SJCRH30 (cell line): ENCODE measurements at places on chromosomes 5 and 9.

GRCh38 chr5:68843624-68844364 lies 250.0 kb upstream of the SLC30A5 start:
- DNase-seq = no peak

DNA sequence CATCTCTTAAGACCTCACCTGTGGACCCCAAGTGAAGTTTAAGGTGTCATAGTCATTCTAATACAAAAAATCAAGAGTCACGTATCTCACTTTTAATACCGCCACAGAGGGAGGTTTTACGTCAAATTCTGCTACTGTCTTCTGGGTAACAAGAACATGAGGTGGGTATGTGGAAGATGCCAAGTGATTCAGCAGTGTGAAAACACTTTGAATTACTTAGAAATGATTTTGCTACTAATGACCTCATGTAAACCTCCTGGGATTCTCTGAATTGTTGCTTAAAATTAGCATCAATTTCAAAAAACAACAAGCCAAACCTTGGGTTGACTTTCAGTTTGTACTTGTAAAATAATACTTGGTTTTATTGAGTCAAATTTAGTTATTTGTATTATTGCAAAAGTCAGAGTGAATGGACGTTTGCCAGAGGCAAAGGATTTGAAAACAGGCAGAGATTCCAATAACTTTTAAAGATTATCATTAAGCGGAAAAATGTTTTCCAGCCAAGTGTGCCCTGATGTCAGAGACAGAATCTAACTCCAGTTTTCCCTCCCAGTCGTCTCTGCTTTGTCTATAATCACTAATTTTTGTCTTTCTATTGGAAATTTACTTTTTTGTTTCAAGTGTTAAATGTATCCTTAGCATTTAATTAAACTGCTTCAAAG lies 8.8 kb downstream of the DMRT2 start:
- no peak for DNase-seq

DNA sequence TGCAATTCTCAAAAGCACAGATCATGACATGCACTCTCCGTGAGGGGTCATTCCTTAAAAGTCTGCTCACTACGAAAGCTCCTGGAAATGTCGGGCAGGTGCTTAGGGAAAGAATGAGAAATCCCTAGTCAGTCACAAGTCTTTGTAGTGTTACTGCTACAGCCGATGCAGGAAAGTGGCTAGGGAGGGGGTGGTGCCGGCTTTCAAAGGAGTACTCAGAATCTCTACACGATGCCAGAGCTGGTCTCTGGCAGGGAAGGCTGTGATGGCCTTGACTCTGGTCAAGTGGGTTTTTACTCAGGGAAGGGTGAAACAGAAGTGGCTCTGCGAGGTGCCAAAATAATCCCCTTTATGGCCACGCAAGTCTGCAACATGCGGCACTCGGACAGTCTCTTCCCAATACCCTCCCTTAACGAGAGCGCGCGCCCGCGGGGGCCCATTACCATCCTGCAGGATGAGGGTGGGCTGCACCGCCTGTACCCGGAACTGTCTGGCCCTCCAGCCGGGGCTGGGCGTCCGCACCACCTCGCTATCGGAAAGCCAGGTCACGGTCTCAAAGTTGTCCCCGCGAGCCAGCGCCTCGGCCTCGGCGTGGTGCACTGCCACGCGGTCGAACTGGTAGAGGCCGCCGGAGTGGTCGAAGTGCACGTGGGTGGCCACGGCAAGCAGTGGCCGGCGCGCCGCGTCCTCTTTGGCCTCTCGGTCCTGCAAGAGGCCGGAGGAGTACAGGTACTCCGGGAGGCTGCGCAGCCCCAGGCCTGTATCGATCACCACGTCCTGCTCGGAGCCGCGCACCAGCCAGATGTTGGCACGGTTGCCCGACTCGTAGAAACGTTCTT lies 956 bp downstream of the MBLAC2 start:
- peak; percentile 40 for DNase-seq

DNA sequence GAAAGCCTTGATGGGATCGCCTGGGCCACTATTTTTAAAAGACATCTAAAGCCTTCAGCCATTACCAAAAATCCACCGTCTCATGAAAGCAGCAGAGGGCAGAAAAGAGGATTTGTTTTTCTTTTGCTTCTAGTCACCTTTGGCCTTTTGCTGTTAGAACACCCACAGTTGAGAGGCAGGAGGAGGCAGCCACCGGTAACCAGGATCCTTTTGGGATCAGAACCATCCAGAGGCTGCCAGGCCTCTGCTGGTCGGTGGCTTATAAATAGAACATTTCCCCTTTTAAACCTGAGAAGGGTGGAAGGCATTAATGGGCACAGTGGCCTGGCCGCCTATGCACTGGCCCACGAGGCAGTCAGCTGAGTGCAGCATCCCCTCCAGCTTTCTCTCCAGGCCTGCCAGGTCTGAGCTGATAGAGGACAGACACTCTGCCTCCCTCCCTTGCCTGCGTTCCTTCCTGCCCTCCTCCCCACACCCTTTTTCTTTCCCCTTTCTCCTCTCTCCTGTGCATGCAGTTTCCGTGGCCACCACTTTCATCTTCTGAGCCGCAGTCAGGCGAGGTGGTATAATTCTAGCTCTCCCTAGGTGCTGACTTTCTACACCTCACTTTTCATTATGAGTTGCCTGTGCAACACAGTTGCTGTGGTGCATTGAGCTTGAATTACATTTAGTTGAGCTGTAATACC lies 253.4 kb downstream of the ARHGAP26 start:
- DNase-seq = peak; percentile 47

GRCh38 chr9:20408513-20408912 lies 213.8 kb downstream of the MLLT3 start:
- DNase-seq = peak; percentile 31

DNA sequence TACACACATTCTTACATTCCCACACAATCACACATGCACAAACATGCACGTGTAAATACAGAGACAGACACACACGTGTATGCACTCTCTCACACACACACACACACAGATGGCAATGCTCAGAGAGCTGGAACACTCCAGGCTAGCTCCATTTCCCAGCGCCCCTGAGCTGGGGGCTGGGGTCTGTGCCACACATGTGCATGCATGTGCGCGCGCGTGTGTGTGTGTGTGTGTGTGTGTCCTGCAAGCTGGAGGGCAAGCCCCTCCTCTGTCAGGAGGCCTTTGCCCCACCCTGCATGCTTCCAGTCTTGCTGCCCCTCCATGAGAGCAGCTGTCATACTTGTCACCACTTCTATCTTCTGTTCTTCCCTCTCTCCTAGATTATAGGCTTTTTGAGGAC lies 16.6 kb upstream of the S1PR3 start:
- DNase-seq = no peak

GRCh38 chr5:14011089-14012020 lies 66.9 kb upstream of the DNAH5 start:
- DNase-seq = peak; percentile 93

DNA sequence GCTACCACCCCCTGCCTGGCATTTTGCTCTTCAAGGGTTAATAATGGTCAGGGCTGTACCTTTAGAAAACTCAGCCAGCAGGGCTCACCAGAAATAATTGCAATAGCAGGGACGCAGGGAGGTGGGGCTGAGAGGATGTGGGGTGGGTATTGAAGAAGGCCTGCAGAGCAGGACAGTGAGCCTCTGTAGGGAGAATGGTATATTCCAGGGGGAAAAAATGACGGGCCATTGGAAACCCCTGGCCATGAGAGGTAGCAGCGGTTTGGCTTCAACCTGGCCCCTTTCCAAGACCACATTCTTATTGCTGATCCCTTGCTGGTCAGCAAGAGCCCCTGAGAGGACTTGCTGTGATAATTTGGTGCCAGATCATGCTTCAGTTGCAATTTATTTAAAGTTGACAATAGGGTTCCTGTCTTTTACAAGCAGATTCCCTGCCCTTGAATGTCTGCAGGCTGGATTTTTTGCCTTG lies 36.7 kb upstream of the CTNNA1 start:
- DNase-seq = peak; percentile 82

- DNase-seq = no peak
Measured at GRCh38 chr5:67021521-67021920, 175.1 kb downstream of the CD180 start.

- DNase-seq = no peak
Measured at GRCh38 chr9:131886826-131887225, 146.9 kb upstream of the RAPGEF1 start.

- peak; percentile 2 for DNase-seq
Measured at GRCh38 chr9:21506626-21507482, 24.7 kb upstream of the IFNE start.

DNA sequence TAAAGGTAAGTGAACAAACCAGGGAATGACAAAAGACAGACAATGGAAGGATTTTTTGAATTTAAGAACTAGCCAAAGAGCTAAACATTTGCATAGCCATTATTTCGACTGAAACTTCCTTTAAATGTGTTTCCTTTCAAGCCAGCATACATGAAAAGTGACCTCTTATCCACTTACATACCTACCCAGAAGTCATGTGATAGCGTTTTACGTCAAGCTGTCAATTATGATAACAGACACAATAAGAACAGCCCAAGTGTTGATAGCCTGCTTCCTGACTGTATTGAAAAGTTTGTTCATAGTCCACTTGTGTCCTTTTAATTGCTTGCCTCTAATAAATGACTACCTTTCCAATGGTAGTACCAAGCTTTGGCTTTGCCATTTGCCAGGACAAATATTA lies 206.0 kb downstream of the NFIB start:
- no peak for DNase-seq

DNA sequence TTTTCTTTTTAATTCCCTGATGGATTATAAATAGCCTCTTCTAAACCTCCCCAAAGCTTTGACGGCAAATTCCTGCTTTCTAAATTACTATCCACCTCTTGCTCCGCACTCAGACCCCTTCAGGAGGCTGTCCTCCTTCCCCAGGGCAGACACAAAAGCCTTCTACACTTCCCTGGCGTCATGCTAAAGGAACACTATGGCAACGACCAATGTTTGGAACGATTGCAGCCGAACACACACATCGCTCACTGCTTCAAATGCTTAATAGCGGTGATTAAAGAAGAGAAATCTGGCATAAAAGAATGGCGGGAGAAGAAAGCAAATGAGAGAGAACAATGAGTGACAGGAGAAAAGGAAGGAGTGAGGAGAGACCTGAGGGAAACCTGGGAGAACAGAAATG lies 297.3 kb downstream of the MLLT3 start:
- DNase-seq = no peak

DNA sequence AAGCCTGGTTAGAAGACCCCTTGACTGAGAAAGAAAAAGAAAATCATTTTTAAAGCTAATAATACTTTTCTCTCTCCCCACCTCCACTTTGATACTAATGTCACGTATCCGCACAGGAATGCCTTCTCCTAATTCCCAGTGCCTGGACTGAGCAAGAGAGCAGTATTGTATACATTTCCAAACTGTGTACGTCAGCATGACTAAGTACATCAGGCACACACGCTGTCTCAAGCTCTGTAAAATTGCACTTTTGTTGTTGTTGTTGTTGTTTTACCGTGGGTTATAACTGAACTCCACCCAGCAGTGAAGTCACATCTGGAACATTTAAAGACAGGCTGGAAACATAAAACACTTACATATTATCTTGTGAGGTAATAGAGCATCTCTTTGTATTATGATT lies 407.6 kb downstream of the DNAH5 start:
- DNase-seq = no peak

- DNase-seq = no peak
Measured at GRCh38 chr9:34197756-34198711, 19.2 kb downstream of the UBAP1 start.

GRCh38 chr9:84759300-84759750 lies 89.8 kb downstream of the NTRK2 start:
- DNase-seq = no peak

GRCh38 chr9:34430843-34431437 lies 27.4 kb downstream of the FAM219A start:
- DNase-seq = peak; percentile 78

DNA sequence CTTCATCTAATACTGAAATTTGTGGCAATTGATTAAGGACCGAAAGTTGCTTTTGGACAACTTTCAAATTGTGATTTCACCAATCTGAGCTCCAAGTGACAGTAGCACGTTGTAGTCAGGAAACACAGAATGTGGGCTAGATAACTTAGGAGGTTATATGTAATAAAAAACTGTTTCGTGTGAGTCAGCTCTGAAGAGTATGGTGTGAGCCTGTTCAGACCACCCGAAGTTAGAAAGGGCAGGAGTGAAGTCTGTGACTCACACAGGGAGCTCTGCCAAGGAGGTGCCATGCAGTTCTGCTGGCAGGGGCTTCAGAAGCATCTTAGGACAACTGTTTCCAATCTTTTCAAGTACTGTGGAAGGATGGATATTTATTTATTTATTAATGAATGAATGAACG lies 16.4 kb upstream of the ZBTB34 start:
- peak; percentile 16 for DNase-seq

GRCh38 chr5:90162324-90162723 lies 247.2 kb downstream of the CETN3 start:
- DNase-seq = no peak
